Activated CD4-positive, CD25-positive, alpha-beta regulatory T cell (primary cell): ENCODE measurements at places on chromosomes 12 and 14.

DNA sequence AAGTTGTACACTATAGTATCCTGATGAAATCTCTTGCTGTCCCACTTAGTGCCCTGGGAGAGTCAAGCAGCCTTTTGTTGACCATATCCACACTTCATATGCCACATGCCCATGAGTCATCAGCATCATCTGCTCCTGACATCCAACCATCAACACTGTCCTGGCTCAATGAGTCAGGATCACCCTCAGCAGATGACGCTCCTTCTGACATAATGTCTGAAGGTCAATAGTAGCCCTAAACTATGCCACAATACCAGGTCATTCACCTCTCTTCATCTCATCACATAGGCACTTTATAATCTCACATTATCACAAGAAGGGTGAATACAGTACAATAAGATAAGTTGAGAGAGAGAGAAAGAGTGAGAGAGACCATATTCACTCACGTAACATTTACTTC lies 369.0 kb upstream of the FAR2 start:
- no peak for DNase-seq

DNA sequence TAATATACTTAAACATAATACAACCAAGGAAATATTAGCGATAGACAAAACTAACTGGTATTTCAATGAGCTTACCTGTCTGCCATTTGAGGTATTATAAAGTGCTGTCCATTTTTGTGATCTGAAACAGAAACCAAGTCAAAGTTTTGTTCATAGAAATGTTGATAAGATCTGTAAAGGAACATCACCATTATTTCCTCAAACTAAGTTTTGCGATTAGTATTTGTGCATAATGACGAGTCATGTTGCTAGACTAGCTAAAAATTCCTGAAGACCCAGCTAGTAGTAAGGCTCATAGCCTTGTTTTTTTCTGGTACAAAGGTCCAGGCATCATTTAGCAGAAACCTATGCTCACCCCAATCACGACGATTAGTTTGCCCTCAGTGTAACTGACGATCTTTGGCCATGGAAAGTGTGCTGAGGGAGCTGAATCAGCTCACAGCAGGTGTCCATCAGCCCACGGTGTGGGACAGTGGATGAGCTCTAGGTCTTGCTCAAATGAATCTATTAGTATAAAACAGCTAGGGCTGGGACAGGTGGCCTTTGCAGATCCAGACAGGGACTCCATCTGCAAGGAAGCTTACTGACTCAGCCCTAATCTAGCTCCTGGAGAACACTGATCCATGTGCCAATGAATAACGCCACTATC lies 28.7 kb downstream of the GIT2 start:
- no peak for DNase-seq

- no peak for DNase-seq
Observed at GRCh38 chr12:60693019-60693626, 1097.3 kb downstream of the SLC16A7 start.

- DNase-seq, result no peak
Observed at GRCh38 chr14:61876362-61877034, 114.3 kb downstream of the SNAPC1 start.
